ENCODE measurements at places on chromosomes 5 and 9.

GRCh38 chr5:71932131-71932654, 175.1 kb upstream of the MAP1B start:
- no peak for DNase-seq

DNA sequence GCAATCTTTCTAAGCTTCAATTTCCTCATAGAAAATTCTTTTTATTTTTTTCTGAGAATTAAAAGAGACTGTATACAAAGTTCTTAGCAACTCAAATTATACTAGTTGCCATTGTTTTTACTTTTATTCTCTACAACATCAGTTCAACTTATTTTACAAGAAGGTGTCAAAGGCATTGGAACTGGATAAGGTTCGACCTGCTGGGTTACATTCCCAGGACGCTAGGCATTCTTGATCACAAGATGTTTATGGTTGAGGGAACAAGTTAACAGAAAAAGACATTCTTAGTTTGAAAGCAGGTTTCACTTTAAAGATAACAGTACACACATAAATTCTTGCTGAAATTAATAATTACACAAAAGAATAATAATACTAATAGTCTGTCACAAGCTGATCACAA, 163.5 kb upstream of the SNX2 start:
- no peak for DNase-seq

DNA sequence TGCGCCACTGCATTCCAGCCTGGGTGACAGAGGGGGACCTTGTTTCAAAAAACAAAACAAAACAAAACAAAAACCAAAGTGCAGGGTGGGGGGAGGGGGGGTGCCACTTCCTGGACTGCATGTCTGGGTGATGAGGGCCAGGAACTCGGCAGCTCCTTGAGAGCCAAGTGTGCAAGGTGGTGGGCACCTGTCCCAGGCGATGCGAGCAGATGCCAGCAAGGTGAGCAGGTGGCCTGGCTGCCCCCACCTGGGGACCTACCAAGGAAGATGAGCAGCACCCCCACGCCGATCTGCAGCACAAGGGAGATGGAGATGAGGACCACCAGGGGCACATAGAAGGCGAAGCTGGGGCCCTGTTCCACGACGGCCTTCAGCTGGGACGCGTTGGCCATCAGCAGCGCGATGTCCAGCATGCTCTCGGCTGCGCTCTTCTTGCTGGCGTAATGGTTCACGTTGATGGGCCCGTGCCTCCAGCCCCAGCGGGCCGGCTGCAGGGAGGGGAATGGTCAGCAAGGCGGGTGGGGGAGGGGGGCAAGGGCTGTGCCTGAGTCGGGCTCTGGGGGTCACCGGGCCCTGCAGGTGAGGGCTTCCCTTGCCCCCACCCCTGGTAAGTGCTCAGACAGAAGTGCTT, 7.8 kb downstream of the NINJ1 start:
- DNase-seq = no peak

DNA sequence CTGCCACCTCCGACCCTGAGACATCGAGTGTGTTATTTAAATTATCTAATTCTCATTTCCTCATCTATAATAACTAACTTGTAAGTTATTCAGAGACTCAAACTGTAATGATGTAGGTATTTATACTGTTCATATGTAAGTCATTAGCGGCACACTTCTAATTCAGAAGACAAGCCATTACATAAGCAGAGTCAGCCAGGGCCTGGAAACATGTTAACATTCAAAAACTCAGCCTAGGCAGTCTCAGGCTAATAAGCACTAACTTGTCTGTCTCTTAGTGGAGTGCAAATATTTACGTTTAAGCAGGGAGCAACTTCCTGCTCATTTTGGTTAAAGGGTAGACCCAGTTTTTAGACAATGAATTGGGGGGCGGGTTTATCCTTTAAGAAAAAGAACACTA, 598.4 kb downstream of the ACTL7B start:
- DNase-seq = no peak

DNA sequence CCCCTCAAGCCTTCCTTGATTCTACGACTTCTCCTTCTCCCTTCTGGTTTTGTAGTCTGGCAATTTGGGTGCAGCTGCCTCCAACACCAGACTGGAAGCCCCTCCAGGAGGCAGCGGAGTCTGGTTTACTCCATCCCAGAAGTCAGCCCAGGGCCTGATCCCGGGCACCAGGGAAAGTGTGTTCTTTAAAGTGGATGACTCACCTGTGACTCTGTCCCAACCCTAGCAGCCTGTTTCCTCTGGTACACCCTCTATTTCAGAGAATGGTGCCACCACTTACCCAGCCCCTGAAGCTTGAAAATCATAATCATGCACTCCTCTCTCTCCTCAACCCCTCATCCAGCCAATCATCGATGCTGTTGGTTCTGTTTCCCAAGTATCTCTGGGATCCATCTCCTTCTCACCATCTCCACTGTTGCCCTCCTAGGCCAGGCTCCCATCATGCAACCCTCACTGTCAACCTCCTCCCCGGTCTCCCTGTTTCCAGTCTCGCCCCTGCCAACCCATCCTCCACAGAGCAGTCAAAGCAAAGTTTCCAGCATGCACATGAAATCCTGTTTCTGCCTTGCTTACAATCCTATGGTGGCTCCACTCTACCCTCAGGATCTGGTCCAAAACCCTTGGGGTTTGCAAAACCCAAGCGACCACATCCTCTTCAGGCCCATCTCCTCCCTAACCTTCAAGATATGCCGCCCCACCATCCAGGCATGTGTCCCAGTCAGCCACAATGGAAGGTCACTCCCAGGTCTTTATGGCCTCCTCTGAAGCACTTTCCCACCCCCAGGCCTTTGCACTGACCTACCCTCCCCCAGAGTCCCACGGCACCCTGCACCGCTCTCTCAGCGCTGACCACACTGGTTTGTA, 10.5 kb downstream of the LHX6 start:
- peak; percentile 19 for DNase-seq

- DNase-seq = no peak
These were observed 199.9 kb downstream of the SNX18 start for GRCh38 chr5:54717459-54717858.
